ENCODE measurements at places on chromosomes 7 and 10.

DNA sequence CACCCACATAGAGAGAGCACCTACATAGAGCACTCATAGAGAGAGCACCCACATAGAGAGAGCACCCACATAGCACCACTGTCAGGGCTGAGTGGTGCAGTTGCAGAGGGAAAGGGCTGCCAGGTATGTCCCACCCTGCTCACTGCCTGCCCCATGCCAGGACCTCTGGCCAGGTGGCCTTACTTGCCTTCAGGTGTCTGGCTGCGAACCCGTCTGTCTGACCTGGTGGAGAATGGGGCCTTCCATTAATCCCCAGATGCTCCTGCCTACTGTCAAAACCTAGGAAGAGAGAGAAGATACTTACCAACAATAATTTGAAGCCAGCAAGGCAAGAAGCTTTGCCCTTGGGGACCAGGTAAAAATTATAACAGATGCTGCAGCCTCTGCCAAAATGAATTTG, 51.1 kb downstream of the INSIG1 start:
- DNase-seq = no peak

- DNase-seq = no peak
Observed at GRCh38 chr7:128053023-128053422, 21.8 kb upstream of the LRRC4 start.

DNA sequence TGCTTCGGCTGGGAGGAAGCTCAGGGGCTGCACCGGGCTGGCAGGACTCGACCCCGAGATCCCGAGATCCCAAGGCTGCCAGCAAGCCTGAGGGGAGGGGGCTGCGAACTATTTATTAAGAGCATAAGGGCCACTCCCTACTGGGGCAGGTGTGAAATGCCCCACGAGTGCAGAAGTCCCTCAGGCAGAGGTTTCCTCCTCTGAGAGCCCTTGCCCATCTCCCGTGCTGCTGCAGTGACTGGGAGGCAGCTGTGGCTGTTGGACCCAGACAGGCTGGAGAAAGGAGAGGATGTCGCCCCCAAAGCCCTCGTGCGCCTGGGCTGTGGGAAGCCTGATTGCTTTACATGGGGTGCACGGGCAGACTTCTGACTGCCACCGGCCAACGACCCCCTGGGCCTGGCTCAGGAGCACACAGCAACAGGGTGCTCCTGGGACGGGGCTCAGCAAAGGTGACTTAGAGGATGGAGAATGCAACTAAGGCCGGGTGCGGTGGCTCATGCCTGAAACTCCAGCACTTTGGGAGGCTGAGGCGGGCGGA, 39.8 kb downstream of the RGS10 start:
- no peak for DNase-seq

- no peak for DNase-seq
Observed at GRCh38 chr10:5858811-5859210, 30.9 kb downstream of the ANKRD16 start.

DNA sequence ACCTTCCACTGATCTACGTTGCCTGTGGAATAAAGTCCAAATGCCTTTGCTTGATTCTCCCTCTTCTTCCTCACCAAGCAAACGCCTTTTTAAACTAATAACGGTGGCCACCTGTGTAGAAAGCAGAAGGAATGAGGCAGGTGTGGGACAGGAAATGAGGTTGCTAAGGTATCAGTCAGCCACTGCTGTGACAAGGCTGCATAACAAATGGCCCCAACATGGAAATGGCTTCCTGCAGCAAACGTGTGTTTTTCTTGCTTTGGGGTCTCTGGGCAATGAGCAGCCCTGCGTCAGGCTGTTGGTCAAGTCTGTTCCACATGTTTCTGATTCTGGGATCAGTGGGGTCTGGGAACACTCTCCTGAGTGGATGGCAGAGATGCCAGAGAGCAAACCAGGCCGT, 56.0 kb upstream of the EN2 start:
- DNase-seq = no peak

DNA sequence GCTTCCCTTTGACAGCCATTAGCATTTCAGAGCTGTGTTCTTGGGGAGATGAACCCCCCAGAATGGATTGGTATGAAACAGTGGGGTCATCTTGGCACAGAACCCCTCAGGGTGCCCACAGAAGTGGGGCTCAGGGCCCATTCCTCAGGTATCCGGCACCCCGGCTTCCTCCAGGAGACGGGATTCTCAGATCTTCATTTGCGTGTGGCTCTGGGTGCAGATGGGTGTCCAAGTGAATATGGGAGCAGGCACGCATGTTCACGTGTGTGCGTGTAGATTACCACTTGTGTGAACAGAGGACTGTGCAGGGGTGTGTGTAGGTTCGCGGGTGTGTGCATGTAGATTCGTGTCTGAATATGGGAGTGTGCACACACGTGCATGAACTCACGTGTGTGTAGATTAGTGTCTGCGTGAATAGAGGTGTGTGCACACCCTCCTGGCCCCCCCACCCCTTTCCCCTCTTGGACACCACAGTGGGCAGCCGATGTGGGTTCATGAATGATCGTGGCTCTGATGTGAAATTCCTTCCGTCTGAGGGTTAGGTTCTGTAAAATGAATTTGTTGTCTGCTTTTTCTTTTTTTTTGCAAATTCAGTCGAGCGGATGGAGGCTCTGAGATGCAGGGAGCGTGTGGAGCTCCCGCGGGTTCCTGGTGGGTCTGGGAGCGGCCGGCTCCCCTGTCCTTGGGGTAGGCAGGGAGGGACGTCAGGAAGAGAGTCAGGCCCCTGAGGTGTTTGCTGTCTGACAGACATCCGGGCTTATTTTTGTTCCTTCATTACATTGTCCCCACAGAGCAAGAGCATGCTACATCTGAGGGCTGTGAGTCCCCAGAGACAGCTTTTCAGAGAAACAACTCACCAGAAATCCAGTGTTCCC, 7.4 kb downstream of the ELFN1 start:
- DNase-seq = no peak

GRCh38 chr7:51262796-51263531, 53.6 kb downstream of the COBL start:
- no peak for DNase-seq

DNA sequence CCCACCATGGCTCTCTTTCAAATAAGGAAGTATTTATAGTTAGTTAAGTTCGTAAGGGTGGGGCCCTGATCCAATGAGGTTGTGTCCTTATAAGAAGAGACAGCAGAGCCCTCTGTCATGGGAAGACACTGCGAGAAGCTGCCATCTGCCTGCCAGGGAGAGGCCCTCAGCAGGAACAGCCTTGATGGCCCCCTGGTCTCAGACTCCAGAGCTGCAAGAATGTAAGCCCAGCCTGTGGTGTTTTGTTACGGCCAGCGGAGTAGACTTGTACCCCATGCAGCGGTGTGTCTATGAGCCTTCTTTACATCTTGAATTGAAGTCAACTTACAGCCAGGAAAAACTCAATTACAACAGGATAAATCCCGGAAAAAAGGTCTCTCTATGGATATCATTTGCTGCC, 14.3 kb upstream of the LARP4B start:
- no peak for DNase-seq

GRCh38 chr10:22229802-22230157, 12.0 kb upstream of the EBLN1 start:
- no peak for DNase-seq

DNA sequence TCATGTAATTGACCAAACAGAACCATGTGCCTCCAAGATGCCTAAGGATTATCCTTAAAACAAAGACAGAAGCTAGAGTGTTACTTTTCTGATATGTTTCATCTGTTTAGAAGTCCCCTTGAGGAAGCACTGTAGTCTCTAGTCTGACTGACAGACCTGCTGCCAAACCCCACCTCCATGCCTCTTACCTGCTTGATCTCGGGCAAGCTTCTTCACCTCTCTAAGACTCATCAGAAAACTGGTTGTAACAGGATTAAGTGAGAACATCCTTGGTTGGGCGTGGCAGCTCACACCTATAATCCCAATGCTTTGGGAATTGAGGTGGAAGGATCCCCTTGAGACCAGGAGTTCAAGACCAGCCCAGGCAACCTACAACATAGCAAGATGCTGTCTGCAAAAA, 42.2 kb upstream of the OTUD1 start:
- no peak for DNase-seq

DNA sequence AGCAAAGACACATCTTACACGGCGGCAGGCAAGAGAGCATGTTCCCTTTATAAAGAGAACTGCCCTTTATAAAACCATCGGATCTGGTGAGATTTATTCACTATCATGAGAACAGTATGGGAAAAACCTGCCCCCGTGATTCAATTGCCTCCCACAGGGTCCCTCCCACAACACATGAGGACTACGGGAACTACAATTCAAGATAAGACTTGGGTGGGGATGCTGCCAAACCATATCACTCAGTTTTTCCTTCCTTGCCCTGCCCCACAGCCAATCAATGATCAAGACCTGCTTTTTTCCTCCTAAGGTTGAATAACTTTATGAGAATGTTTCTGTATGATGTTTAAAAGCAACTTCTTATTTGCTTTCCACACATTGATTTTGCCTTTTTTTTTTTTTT, 3.1 kb upstream of the PTPRE start:
- DNase-seq = no peak

DNA sequence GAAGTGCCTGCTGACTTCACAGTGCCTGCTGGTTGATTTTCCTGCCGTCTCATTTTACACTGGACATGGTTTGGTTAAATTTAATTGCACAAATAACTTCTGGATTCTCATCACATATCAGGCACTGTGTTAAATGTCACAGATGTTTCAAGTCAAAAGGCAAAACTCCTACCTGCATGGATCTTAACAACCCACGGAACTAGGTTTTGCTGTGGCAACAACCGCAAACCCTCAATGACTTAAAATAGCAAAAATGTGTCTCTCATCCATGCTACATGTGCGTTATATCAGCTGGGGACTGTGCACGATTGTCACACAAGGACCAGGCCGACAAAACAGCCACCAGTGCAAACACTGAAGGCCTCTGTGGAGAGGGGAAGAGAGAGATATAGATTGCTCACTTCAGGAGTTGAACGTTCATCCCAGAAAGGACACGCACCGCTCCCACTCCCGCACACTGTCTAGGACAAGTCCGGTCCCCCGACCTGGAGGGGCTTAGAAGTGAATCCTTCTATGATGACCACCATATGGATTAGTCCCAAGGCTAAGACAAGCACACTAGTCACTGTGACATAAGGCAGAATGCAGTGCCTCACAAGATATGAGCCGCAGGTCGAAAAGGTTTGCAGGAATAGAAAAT, 233.3 kb downstream of the SKAP2 start:
- no peak for DNase-seq

DNA sequence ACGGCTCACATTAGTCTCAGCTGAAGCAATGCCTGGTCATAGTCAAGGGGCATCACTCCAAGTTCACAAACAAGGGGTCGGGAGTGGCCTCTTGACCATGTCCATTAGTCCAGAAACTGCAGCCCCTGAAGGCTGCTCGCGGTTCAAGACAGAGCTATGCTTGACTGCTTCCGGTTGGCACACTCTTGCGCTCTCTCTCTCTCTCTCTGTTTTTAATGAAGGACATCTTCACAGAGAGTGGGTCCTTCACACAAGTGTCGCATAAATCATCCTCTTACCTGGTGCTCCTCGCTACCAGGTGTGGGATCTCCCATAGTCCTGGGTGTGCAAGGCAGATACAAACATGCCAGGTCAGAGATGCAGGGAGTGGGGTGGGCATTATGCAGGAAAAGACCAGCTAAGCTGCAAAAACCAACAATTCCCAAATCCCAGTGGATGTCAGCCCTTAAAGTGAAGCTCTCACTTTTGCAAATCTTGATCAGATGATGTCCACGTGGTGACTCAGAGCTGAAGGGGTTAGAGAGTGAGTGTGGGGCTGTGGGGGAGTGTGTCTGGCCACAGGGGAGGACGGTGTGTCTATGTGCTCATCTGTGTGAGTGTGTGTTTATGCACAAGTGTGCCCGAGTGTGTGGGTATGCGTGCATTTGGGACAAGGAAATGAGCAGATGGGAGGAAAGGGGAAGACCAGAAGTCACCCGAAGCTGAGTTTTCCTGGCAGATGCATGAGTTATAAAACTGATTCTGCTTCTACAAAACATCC, 83.7 kb upstream of the PPP2R2D start:
- DNase-seq = no peak

- no peak for DNase-seq
Observed at GRCh38 chr10:11163780-11164550, 146.3 kb downstream of the CELF2 start.

- no peak for DNase-seq
Observed at GRCh38 chr10:29860166-29860565, 199.2 kb downstream of the JCAD start.

Data from stimulated activated CD8-positive, alpha-beta memory T cell treated with anti-CD3 and anti-CD28 coated beads, Interleukin-4, amount 100 ng/mL, for 24 hours (primary cell).